ENCODE measurements at places on chromosomes 3 and 15. TPM values are rescaled to one million over a fixed set of nuclear protein-coding genes. Genes with fewer than 3 reads are reported as not detected.

Gene SLCO2A1
- total RNA-seq, result 134 TPM

DNA sequence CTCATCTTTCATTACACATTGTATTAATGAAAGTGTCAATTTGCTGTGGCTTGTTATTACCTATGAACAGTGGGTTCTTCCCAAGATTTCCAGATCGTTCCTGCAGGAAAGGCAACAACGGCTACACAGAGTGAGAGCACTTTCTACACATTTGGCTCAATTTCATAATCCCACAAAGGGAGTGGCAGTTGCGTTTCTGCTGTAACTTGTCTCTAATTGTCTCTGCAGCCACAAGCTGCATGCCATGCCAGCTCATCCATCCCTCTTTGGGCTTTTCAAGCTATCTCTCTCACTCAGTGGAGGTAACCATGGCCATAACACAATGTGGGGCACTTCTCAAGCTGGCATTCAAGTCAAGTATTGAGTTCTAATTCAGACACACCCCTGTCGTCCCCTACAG lies 27.7 kb upstream of the CPNE4 start:
- H3K27me3 ChIP-seq, result no peaks in the 10 kb centered on the region
- H3K27ac ChIP-seq, result no peak overlapping the region

Gene CCRL2
- total RNA-seq, result not detected

- no peaks in the 10 kb centered on the region for H3K36me3 ChIP-seq
- H3K27ac ChIP-seq, result no peak overlapping the region
- H3K4me1 ChIP-seq, result no peaks in the 10 kb centered on the region
- H3K4me3 ChIP-seq, result no peak overlapping the region
- H3K27me3 ChIP-seq, result no peaks in the 10 kb centered on the region
Observed at GRCh38 chr3:87733671-87734367, 325.0 kb downstream of the CGGBP1 start.

Gene GPR149
- not detected for total RNA-seq

Gene GUCA1C
- total RNA-seq, result not detected
